ENCODE measurements at places on chromosomes 5 and 9. TPM values are rescaled to one million over a fixed set of nuclear protein-coding genes. Genes with fewer than 3 reads are reported as not detected.

DNA sequence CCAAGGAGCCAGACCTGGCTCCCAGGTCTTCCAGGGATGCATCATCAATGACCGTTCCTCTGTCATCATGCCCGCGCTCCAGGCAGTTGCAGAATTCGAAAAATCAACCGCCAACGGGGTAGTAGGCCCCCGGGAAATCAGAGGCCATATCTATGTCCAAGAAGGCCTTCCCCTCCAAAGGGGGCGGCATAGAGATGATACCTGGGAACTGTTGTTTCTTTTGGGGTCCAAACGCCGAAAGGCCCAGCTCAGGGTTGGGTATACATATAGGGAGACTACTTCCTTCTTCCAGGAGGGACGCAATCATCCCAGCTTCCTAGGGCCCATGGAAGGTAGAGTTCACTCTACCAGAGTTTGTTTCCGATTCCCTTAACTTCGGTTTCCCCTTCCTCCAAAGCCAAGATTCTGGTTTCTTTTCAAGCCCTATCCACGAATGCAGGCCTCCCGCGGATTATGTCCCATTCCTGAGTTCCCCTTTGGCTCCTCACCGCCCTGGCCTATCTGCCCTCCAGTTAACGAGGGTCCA, 754 bp downstream of the DCAF12 start:
- no peak for DNase-seq

- DNase-seq, result no peak
Measured at GRCh38 chr5:131260895-131261294, 3.0 kb upstream of the CDC42SE2 start.

DNA sequence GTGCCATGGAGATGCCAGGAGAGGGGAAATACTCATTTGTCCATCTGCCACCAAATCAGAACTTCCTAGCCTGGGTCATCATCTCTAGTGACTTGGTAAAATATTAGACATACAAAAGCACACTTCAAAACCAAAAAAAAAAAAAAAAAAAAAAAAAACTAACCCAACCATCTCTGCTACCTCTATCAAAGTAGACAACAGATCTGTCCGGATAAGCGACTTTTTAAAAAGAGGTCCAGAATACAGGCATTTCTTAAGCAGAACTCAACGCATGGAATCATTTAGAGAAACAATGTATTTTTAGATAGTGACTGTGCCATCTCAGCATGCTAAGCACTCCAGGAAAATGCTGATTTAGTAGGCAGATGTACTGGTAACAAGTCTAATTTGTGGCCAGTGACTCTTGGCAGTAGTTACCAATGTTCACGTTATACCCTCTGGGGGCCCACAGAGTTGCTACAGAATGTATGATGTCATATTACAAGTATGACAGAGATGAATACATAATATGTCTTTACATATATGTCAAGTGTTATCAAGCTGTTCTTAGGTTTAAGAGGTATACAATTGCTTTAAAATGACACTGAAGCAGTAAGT, 107.8 kb downstream of the SMIM23 start:
- no peak for DNase-seq

DNA sequence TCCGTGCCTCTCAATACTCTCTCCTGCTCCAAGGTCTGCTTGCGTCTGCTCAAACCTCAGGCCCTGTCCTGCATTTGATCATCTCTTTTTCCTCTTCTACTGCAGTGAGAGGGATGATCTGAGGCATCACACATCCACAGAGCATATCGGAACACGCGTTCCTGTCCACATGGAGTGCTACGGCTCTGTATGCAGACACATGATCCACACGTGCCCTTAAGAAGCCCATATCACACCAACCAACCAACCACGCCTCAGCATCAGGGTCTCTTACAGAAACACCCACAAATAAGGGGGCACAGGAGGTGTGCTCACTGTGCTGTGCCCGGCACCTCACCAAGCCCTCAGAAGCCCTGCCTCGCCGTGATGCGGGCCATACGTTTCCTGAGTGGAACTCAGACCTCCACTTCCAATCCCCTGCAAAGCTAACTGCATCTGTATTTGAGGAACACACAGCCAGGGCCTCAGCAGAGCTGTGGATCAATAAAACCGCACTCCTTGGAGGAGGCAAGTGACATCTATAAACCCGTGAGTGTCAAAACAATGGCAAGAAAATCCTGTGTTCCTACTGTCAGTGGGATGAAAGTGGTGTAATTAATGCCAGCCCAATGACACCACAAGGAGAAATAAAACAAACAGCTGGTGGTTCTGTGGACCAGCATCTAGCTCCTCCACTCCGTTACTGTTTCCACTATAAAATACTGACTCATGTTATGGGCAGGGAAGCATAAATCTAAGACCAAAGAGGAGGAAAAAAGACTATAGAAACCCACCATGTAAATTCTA, 40.4 kb downstream of the AK8 start:
- no peak for DNase-seq

Gene HMCN2
- 15.9 TPM for total RNA-seq

Gene TAS2R1
- total RNA-seq, result not detected

Gene MAMDC2
- 52.0 TPM for total RNA-seq
